ENCODE measurements at places on chromosomes 5 and 9.

DNA sequence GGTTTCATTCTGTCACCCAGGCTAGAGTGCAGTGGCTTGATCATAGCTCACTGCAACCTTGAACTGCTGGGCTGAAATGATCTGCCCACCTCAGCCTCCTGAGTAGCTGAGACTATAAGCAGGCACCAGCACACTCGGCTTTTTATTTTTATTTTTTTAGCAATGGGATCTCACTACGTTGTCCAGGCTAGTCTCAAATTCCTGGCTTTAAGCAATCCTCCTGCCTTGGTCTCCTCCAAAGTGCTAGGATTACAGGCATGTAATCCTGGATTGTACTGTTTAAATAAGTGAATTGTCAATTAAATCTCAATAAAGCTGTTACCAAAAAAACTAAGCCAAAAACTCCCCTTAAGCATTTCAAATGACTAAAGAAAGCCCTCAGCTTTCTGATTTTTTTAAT lies 18.9 kb downstream of the GOLPH3 start:
- no peak for DNase-seq

- no peak for DNase-seq
Measured at GRCh38 chr9:95425910-95426551, 90.7 kb downstream of the PTCH1 start.

GRCh38 chr5:136061630-136062365 lies 33.0 kb downstream of the TGFBI start:
- DNase-seq: no peak

- DNase-seq: peak; percentile 37
Measured at GRCh38 chr5:151924564-151925301, at the start of gene GLRA1. Gene GLRA1 (minus strand): TSS chr5:151924851. CDS start chr5:151924549, 302 bp downstream.

- DNase-seq: peak; percentile 75
Measured at GRCh38 chr5:150510460-150511263, 2.7 kb downstream of the NDST1 start.

- DNase-seq: no peak
Measured at GRCh38 chr5:35212122-35212982, 17.9 kb downstream of the PRLR start.

DNA sequence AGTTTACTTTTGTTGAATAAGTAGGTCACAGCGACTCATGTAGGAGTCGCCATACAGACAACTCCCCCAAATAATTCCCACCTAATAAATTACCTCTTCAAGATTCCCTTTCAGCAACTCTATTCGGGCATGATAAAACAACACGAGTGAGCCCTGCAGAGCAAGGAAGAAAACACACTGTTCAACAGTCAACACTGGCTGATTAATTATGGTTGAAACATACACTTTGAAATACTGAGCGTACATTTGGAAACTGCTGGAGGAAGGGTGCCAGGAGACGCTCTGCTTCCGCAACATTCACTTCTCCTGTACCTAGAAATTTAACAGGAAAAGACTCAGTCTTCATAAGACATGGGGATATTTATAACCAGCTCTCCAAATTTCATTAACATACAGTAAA lies 117.5 kb downstream of the TTC39B start:
- no peak for DNase-seq

GRCh38 chr9:96048104-96048955 lies 172.8 kb downstream of the ERCC6L2 start:
- peak; percentile 54 for DNase-seq

- DNase-seq: no peak
Measured at GRCh38 chr9:5274770-5275169, 29.7 kb downstream of the RLN2 start.

GRCh38 chr9:86064220-86064619 lies 35.1 kb downstream of the GOLM1 start:
- no peak for DNase-seq

- DNase-seq: no peak
Measured at GRCh38 chr9:135409286-135410200, 70.0 kb upstream of the PPP1R26 start.

All from fibroblast of skin of abdomen (primary cell).